ENCODE measurements at places on chromosomes 3 and 15.

DNA sequence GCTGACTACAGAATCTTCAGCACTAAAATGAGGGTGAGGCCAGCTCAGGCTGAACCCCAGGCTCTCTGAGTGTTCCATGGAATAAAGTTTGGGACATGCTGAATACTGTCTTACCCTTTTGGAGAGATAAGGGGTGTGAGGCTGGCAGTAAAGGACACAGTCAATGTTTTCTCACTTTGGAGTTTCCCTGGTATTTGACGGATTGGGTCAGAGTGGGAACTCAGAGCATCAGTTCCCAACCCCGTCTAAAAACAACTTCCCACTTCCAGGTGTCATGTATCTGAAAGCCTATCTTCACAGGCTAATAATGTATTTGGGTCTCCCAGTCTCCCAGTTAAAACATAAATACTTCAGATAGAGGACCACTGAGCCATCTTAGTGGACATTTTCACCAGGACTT is 180.7 kb downstream of the TLE3 start:
- DNase-seq: no peak

- no peak for DNase-seq
These were observed 3.2 kb downstream of the RTP3 start for GRCh38 chr3:46500656-46501635.

- DNase-seq: no peak
These were observed 52.1 kb upstream of the FGD5 start for GRCh38 chr3:14766428-14767244.

DNA sequence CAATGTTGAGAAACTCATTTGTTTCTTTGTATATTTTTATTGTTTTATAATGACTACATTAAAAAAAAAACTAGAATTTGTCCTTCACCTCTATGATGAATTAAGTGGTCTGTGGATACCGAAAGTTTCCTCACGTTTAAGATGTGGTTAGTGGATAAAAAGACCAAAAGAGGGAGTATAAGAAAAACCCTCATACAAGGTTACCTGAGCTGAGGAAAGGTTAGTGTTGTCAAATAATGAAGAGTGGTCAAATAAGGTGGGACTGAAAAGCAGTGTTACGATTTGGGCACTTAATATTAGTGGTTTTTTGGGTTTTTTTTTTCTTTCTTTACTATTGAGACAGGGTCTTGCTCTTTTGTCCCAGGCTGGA is 21.2 kb downstream of the RASA2 start:
- DNase-seq: no peak

DNA sequence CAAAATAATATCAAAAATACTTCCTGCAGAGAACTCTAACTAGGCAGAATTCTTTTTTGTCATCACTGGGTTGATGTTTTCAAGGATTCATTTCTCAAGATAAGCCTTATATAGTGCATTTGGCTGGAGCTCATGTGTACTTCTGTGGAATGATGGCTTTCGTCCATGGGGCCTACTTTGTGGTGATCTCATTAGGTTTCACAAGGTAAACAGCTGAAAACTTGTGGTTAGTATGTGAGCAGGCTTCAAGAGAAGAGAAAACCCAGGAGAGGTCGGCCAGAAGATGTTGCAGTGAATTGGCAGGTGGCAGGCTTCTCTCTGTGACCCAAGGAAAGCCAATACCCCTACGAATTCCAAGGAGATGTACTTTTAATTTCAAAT is 121.4 kb upstream of the PHLDB2 start:
- no peak for DNase-seq

- DNase-seq: no peak
These were observed 124.1 kb downstream of the GADL1 start for GRCh38 chr3:30770387-30770786.

DNA sequence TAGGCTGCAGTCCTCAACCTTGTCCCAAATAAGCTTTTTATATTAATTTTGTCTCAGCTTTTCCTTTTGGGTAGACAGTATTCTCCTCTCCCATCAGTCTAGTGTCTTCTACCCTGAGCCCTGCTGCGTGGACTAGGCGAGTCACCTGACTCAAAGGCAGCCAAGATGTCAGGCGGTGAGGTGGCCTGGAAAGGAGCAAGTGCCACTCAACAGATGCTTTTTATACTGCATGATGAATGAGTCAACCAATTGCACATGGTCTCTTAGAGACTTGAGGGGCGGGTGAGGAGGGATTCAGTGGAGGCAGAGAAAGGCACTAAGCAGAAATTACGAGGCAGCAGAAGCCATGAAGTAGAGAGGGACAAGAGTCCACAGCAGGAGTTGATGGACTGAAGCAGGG is 95.9 kb downstream of the FRMD4B start:
- no peak for DNase-seq

- no peak for DNase-seq
These were observed 49.0 kb upstream of the FURIN start for GRCh38 chr15:90819390-90819789.

DNA sequence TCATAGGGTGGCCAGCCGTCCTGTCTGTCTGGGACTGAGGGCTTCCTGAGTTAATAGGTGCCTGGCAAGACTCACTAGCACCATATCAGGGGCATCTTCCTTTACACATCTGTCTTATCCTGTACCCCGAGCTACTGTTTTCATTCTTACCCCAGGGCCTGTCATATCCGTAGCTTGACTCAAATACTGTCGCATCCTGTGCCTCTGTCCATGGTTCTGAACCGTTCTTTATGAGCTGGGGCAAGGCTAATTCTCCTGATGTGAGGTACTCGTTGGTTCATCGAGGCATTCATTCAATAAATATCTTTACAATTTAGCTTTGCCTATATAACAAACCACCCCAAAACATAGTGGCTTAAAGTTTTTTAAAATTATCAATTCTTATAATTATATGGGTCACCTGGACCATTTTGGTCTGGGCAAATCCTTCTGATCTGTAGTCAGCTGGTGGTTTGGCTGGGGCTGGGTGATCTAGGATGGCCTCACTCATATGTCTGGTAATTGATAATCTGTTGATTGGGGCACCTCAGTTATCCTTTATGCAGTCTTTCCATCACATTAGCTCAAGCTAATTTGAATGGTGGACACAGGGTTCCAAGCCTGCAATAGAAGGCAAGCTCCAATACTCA is 121.2 kb downstream of the TLE3 start:
- DNase-seq: peak; percentile 52

DNA sequence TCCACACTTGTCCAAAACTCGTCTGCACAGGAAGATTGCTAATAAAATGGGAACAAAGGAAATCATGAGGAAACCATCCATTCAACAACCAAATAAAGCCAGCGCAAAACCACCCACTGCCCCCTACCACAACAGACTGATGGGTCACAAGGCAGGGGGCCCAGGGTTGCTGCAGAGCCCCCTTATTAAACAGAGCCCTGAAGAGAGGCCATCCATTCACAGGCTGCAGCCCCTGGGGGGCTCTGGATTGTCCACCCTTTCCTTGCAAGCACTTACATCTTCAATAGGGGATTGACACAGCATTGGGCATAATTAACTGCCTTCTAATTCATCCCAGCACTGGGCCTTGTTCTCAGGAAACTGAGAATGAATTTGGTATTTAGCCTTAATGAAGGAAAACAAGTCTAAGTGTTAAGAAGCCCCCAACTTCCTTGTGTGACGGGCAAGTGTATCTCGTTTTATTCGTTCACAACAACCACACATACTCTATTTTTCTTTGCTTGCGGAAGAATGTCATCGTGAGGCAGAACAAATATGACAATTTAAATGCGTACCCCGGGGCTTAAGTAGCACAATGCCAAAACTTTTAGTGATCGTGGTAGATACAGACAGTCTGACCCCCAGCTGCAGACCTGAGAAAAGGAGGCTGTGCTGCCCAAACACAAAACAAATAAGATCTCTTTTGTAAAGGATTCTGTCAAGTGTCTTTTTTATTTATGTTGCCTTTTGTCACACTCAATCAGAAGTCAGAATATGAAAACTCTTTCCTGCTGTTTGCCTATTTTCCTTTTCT is 144.0 kb downstream of the SEMA6D start:
- DNase-seq: no peak

DNA sequence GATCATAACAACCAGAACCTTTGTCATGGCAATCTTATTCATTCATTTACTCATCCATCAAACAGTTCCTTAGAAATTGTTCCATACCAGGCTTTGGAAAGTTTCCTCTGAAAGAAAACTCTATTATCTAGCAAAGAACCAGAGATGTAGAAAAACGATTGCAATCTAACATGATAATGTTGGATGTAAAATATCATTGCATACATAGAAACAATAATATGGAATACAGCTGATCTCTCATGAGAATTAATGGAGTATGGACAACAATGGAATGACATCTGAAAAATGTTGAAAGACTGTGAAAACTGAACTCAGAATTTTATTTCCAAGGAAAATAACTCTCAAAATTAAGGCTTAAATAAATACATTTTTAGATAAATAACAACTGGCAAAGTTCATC is 665.4 kb downstream of the NLGN1 start:
- DNase-seq: no peak

- no peak for DNase-seq
These were observed 5.7 kb downstream of the SMAD3 start for GRCh38 chr15:67070892-67071664.

GRCh38 chr3:31255007-31255581 is 277.6 kb upstream of the STT3B start:
- DNase-seq: no peak

DNA sequence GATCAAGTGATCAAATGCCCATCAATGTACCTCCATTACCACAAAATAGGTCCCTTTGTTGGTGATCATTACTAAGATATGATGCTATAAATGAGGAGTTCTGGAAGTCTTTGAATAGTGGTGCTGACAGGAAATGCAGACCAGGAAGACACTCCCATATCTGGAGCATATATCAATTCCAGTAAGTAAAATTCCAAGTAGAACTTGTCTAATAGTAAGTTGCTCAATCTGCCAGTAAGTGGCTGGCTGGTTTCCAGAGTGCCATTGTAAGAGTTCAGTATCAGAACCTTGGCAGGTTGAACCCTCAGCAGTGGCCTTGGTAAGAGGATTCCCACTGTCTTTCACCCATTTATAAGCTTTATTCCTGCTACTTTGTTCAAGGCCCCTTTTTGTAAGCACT is 379.9 kb upstream of the RBMS3 start:
- DNase-seq: no peak

- peak; percentile 89 for DNase-seq
These were observed at the start of the genes BBS4 and HIGD2B for GRCh38 chr15:72685925-72686794. Gene BBS4, plus strand, starts transcription at chr15:72686207. Its CDS starts 21 bp downstream, at chr15:72686228. Gene HIGD2B, minus strand, starts transcription at chr15:72686182. Its CDS starts 9,808 bp downstream, at chr15:72676374.

- DNase-seq: no peak
These were observed 4.2 kb upstream of the TCAIM start for GRCh38 chr3:44334326-44334725.

GRCh38 chr3:159443266-159443665 is 545.4 kb upstream of the IL12A start:
- DNase-seq: no peak

- DNase-seq: no peak
These were observed 62.7 kb downstream of the EOMES start for GRCh38 chr3:27659279-27660021.

GRCh38 chr15:57158589-57158988 is 217.7 kb upstream of the CGNL1 start:
- no peak for DNase-seq

DNA sequence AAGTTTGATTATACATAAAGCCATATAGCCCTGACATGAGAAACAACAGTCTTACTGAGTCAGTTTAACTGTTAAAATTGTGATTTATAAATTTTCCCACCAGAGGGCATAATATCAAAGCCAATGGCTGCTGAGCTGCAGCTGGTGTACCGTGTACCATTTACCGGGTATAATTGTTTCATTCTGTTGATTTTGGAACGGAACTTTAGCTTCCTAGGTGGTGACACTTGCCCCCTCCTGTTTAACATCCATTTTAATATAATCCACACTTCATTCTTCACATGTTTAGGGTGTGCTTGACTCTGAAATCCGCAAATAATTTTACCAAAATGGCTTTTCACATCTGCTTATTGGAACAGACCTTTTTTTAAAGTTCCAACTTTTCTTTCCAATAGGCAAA is 72.8 kb downstream of the SLC9A9 start:
- DNase-seq: no peak

- no peak for DNase-seq
These were observed 392.1 kb downstream of the TUSC7 start for GRCh38 chr3:117101697-117102096.

- no peak for DNase-seq
These were observed 237.2 kb downstream of the MBNL1 start for GRCh38 chr3:152505926-152506325.

DNA sequence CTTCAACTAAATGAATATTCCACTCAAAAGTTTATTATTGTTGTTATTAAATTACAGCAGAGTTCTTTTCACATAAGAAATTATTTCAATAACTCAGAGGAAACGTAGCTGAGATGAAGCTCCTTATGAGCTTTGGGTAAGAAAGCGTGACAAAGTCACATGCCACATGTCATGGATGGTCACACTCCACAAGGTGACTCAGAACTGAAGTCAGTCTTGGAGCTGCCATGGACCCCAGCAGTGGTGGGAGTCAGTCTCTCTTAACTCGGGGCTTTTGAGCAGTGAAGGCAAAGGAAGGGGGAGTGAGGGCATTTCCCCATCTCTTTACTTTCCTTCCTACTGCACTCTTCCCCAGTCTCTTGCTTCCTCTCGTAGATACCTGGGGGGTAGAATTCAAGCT is 87.5 kb upstream of the FAM3D start:
- no peak for DNase-seq

All from right renal cortex interstitium (tissue), 3 donors.